Hematopoietic multipotent progenitor cell treated with erythropoietin and hydrocortisone succinate and interleukin-3 and kit ligand, for 17 days (in vitro differentiated cells): ENCODE measurements at places on chromosomes 6 and 20.

- no peak for DNase-seq
Measured at GRCh38 chr6:94668876-94669275, 908.5 kb upstream of the MANEA start.

- no peak for DNase-seq
Measured at GRCh38 chr6:43101497-43101896, 25.4 kb downstream of the PTK7 start.

- peak; percentile 7 for DNase-seq
Measured at GRCh38 chr20:10671919-10672623, 1.7 kb downstream of the JAG1 start.

DNA sequence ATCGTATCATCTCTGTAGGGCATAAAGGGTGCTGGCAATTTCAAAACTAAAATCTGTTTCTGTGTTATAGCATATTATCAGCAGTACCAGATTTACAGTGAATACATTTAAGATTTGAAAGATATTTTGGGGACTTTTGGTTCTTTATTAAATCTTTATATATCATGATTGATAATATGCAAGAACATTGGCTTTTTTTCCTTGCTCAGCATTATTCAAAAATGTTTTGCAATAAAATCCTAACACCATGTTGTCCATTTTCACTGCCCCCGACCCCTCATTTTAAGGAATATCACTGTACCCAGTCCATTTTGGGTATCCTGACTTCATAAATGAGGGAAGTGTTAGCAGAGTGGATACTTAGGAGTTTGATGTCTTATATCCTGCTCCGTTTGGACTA lies 16.3 kb downstream of the FARS2 start:
- no peak for DNase-seq

DNA sequence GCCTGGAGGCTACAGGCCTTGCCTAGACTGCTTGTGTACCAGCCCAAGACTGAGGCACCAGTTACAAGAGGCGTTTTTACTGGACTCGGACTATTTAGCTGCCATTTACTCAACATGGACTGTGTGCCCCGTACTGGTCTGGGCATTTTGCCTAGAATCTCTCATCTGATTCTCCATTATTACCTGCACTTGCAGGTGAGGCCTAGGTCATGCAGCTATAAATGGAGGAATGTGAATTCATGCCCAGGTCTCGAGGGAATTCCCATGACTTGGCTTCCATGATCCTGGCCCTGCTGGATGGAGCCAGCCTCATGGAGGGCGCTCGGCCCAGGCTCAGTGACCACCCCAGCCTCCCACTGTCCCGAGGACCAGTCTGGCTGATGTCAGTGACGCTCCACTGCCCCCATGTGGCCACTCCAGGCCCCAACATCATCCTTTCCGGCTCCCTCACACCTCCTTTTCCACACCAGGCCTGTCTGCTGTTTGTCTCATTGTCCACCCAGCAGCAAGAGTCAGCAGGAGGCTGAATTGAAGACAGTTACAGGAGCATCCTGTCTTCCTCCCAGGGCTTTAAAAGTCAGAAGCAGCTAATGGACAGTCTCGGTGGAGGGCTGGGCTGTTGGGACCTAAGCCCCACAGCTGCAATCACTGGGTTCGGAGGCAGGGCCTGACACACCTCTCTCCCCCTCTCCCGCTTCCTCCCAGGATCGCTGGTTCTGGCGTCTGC lies 8.7 kb downstream of the MMP24OS start:
- peak; percentile 45 for DNase-seq

DNA sequence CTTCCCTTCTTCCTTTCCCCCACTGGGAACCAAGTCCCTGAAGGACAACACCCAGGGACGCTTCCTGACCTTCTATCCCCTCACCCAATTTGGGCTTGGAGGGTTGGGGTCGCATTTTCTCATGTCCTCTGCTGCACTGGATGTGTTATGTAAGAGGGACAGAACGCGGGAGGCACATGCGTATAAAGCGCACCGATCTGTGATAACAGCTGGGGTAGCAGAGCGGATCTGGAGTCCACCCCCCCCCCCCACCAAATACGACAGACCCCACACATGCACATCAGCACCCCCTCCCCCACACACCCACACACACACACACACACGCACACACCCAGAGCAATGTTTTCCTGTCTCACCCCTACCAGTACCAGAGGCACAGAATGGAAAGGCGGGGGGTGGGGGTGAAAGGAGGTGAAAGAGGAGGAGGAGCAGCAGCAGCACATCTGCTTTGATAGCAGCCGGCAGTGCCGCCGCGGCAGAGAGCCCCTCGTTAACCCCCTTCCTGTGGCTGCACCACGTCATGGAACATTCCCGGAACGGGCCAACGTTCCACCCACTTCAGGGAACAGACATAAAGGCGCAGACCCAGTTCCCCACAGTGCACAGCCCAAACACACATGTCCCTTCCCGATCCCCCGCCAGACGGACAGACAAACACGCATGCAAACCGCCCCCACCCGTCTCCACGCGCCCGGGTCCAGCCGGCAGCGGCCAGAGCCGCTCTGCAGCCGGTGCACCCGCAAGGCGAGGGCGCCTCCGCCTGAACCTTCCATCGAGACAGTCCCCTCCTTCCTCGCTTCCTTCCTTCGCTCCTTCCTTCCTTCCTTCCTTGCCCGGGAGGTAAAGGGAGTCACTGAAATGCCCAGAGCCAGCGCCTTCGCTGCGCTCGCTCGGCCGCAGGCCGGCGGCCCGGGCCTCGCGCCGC lies 590 bp downstream of the HIVEP2 start:
- no peak for DNase-seq

- DNase-seq = no peak
Measured at GRCh38 chr6:141105481-141105880, 1027.2 kb upstream of the GJE1 start.

- no peak for DNase-seq
Measured at GRCh38 chr6:9766240-9766915, 648.5 kb downstream of the TFAP2A start.

- no peak for DNase-seq
Measured at GRCh38 chr6:56334937-56335336, 87.6 kb upstream of the COL21A1 start.

- no peak for DNase-seq
Measured at GRCh38 chr6:48664826-48665225, 553.8 kb upstream of the PTCHD4 start.

GRCh38 chr6:44800784-44801592 lies 413.5 kb downstream of the CDC5L start:
- no peak for DNase-seq

GRCh38 chr6:86856937-86857563 lies 80.3 kb upstream of the HTR1E start:
- DNase-seq = peak; percentile 12

GRCh38 chr20:62183426-62184142 lies 756 bp downstream of the MTG2 start:
- peak; percentile 7 for DNase-seq

- no peak for DNase-seq
Measured at GRCh38 chr20:62918831-62919230, 7.5 kb downstream of the DIDO1 start.

GRCh38 chr20:8344631-8345030 lies 212.6 kb downstream of the PLCB1 start:
- DNase-seq = no peak

DNA sequence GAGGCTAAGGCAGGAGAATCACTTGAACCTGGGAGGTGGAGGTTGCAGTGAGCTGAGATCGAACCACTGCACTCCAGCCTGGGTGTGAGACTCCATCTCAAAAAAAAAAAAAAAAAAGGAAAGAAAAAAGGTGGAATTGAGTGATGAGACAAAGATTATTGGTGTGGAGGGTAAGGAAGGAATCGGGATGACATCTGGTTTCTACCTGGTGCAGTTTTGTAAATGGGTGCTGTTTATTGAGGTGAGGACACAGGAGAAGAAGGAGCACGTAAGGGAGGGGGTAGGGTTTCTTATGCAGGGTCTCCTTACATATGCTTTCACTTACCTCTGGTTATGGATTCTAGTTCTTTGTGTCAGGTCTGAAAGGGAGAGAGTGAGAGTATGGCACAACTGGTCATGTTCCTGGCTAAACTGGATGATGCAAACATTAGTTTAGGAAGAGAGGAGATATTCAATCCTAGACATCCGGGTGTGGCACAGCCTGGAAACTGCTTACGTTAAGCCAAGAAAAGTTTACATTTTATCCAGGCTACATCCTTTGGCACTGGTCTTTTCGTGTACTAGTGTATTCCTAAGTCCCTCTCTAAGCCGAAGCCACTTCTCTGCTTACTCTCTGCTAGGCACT lies 5.4 kb downstream of the RALY start:
- no peak for DNase-seq

DNA sequence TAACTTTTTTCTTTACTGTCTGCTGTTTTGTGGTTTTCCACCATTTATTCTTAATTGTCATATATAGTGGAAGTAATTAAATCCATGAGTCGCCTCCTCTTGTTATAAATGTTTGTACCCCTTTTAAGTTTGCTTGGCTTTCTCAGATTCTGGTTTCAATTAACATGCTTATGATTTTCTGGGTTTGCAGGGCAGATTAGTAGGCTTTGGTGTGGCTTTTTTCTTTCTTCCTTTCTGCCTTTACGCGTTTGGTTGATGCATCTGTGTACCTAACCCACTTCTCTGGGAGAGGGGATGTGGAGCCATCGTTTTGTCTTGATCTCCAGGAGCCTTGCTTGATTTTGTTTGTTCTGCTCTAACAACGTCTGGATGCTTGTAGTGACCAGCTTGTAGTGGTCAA lies 100.4 kb downstream of the JARID2 start:
- no peak for DNase-seq

GRCh38 chr6:169962604-169963469 lies 211.4 kb downstream of the ERMARD start:
- no peak for DNase-seq

DNA sequence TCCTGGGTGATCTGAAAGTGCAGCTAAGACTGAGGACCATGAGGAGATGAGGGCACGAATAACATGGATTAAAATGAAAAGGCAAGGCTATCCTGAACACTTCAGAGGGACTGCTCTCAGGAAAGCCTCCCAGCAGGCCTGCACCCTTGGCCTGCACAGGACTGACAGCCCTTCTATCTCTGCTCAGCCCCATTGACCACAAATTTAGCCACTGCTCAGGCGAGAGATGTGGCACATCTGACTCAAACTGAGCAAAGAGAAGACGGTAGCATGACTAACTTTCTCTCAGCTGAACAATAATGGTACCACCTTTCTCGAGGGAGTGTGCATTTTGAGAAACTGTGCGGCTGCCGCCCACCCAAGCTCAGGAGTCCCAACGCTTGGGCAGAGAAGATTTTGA lies 257.5 kb downstream of the ADGB start:
- DNase-seq = no peak

GRCh38 chr6:170067923-170068360 lies 222.9 kb downstream of the DLL1 start:
- no peak for DNase-seq

DNA sequence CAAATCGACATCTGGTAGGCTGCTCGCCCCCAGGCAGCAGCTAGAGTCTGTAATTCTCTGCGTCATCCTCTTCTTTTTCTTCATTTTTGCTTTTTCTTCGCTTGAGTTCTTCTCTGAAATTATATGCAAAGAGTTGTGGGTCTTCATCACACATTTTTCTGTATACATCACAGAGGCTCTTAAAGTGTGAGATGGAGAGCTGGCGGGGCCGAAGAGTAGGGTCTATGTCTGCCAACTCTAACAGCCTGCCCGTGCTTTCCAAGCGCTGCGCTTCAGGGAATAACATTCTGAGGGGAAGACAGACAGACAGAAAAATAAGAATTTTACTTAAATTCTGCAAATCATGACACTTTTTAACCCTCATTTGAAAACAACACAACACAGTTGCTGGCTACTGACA lies 6.0 kb upstream of the CLDN20 start:
- DNase-seq = no peak

- no peak for DNase-seq
Measured at GRCh38 chr6:52641826-52642225, 29.1 kb upstream of the TMEM14A start.

- DNase-seq = no peak
Measured at GRCh38 chr20:63414720-63415430, 53.7 kb upstream of the CHRNA4 start.

- DNase-seq = no peak
Measured at GRCh38 chr6:814378-815347, 121.7 kb upstream of the EXOC2 start.

- no peak for DNase-seq
Measured at GRCh38 chr20:10236540-10237533, 18.2 kb downstream of the SNAP25 start.

DNA sequence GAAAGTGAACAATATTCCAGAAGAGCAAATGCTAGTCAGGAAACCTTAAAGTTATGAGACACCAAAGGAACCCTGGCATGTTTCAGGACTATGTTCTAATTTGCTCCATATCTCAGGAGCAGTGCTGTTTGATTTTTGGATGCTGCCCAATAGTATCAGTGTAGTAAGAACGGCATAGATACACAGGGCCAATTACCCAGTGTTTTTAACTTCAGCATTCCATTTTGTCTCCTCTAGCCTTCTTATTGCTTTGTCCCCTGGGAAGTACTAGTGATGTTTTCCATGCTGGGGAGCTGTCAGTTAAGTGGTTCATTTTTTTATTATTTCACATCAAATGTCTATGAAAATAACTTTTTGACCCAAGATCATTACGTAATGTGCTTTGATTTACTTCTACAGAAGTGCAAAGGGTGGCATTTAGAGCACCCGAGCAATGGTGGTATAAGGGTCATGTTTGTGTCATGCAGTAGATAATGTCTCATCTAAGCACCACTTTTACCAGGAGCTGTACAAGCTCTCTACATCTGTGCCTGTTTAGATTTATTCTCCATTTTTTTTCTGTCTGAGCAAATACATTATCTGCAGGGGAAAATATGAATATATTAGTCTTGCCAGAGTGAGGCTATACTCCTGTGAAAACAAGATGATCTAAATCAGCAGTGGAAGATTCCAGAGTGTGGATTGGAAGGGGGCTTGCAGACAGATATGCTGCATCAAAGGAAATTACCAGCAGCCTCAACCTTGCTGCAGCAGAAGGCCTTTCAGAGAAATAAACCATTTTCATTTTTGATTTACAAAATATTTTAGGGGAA lies 198.8 kb upstream of the OPRM1 start:
- no peak for DNase-seq

DNA sequence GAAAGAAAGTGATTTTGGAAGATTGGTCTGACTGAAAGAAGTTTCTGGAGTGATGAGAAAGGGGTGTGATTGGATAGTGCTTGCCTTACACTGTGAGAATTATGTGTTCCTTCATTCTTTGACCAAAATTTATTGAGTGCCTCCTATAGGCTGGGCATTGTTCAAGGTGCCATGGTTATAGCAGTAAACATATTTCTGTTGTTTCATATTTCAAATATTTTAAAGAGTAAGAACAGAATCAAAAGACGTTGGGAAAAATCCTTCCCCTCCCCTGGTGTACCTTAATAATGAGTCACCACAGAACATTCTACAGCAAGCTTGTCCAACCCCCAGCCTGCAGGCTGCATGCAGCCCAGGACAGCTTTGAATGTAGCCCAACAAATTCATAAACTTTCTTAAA lies 78.6 kb downstream of the GCLC start:
- DNase-seq = no peak

- no peak for DNase-seq
Measured at GRCh38 chr6:169812257-169812644, 60.8 kb downstream of the ERMARD start.

GRCh38 chr6:84274856-84275255 lies 47.4 kb upstream of the CEP162 start:
- no peak for DNase-seq

- DNase-seq = no peak
Measured at GRCh38 chr20:12414446-12415274, 497.0 kb downstream of the BTBD3 start.

- no peak for DNase-seq
Measured at GRCh38 chr6:169490830-169491229, 211.0 kb downstream of the WDR27 start.
